ENCODE measurements at places on chromosomes 3 and 15.

DNA sequence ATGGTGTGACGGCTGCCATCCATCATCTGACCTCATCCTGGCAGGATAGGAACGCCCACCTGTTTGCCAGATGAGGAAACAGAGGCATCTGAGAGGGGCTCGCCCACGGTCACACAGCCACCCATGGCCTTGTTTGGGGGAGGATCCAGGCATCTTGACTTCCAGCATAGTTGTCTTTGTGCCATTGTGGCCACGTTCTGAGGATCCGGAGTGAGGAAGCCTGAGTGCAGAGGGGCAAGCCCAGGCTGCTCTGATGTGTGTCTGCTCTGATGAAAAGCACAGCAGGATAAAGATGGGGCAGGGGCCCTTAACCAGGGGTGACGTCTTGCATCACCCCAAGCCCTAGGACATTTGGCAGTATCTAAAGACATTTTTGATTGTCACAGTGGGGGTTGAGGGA is 58.7 kb downstream of the FGD5 start:
- no peak for DNase-seq

- no peak for DNase-seq
These were observed 30.4 kb downstream of the SLC51A start for GRCh38 chr3:196246612-196247308.

GRCh38 chr3:122025296-122025695 is 3.2 kb upstream of the ILDR1 start:
- DNase-seq = no peak

GRCh38 chr3:133479895-133480669 is 80.2 kb downstream of the BFSP2 start:
- DNase-seq = no peak

DNA sequence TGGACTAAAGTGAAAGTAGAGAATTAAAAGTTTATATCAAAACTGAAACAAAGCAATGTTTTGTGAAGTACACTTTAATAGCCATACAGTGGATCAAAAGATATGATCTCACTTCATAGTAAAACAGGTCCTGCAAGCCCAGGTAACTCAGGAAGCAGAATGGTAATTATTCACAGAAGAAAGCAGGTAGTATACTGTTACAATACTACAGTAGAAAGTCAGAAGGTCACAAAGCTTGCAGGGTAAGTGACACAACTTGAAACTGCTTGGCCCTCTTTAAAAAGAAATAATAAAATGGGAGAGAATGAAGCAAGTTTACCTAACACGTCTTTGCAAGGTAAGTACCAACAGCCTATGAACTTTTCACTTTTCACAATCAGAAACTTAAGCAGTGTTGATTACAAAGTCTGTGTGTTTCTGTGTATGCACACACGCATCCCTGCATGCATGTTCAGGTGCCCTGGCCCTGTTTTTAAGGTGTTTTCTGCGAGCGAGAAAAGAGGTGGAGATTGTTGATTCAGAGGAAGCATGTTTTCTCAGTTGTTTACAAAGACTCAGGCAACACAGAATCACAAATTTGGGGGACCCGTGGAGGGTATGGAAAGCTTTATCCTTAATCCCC is at the start of gene NAALADL2:
NAALADL2 (plus strand) TSS at position 221 of the 622 bp plus-strand sequence.
- DNase-seq = no peak

- no peak for DNase-seq
These were observed 264.7 kb upstream of the NECTIN3 start for GRCh38 chr3:110806924-110807323.

- no peak for DNase-seq
These were observed 1033.3 kb downstream of the IGSF11 start for GRCh38 chr3:118001380-118001779.

DNA sequence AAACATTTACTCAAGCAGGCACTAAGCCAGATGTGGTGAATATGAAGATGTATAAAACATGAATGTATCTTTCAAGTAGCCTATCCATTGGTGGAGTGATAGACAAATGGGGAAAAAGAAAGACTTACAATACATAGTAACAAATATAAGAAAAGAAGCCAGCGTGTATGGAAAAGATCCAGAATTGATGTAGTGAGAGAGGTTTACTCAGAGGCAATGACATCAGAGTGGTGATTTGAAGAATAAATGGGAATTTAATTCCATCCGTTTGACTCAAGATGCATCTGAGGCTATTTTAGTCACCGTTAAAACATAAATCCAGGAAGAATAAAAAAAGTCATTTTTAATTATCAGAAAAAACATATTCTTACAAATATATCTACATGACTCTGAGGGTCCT is 162.6 kb downstream of the IL1RAP start:
- DNase-seq = no peak

GRCh38 chr3:42515391-42515916 is 13.0 kb downstream of the VIPR1 start:
- DNase-seq = no peak

DNA sequence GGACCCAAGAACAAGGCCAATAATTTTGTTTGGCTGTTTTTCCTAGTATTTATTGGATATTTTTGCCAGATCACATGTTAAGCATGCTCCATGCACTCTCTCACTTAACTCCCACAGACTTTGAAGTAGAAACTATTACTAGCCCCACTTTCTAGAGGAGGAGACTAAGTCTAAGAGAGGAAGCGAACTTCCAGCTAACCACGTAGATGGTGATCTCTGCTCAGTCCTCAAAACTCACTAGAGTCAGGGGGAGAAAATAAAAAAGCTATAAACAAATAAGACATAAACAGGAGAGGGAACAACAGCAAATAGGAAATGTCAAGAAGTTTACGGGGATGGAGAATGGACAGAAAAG is 481.0 kb upstream of the PROK2 start:
- DNase-seq = no peak

DNA sequence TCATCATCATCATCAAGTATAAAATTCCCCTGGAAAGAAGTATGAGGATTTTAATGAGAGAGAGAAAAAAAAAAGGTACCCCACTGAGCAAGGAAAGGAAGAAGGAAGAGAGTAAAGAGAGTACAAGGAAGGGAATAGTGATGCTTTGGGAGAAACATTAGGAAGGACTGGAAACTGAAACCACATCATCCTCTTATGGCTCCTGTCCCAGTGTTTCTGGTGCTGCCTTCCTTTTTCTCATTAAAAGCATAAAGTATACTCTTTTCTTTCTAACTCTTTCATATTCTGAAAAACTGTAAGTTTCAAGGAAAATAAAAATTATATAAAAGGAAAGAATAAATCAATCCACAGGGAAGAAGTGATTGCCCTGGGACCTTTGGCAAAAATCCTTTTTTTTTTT is 616.4 kb upstream of the CBLB start:
- DNase-seq = no peak

DNA sequence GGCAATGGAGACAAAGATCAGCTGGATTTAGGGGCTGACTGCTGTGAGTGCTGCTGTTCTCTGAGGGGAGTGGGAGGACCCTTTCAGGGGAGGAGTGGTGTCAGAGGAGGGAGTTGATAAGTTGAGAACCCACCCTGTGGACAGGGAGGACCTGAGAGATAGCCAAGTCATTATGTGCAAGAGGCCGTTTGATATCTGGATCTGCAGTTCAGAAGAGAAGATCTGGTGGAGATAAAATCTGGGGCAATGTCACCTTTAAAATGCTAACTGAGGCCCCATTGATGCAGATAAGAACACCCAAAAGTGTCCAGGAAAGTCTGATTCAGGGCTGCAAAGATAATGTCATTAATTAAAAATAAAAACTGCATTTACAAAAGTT is 256.1 kb upstream of the HES1 start:
- no peak for DNase-seq

DNA sequence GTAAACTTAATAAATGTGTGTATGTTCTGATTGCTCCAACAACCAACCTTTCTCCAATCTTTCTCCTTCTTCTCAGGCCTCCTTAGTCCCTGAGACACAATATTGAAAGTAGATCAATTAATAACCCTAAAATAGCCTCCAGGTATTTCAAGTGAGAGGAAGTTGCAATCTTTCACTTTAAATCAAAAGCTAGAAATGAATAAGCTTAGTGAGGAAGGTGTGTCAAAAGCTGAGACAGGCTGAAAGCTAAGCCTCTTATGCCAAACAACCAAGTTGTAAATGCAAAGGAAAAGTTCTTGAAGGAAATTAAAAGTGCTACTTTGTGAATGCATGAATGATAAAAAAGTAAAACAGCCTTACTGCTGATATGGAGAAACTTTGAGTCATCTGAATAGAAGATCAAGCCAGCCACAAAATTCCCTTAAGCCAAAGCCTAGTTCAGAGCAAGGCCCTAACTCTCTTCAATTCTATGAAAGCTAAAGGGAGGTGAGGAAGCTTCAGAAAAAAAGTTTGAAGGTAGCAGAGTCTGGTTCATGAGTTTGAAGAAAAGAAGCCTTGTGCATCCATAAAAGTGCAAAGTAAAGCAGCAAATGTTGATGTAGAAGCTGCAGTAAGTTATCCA is 38.6 kb downstream of the CCDC80 start:
- DNase-seq = no peak

GRCh38 chr3:58013099-58013498 is 4.9 kb downstream of the FLNB start:
- no peak for DNase-seq

- no peak for DNase-seq
These were observed 290.3 kb upstream of the TLE3 start for GRCh38 chr15:70387993-70388392.

DNA sequence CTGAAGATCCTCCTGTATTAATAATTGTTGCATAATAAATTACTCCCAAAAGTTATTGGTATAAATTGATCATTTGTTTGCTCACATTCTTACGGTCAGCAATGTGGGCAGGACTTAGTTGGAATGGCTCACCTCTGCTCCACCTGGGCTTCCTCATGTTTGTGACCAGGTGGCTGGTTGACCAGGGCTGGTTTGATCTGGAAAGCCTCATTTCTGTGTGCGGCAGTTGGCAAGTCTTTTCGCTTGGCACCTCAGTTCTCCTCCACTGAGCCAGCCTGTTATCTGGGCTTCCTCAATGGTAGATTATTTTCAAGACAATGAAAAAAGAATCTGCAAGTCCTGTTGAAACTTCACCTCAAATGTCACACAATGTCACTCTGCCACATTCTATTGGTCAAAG is 301.1 kb downstream of the TBL1XR1 start:
- DNase-seq = no peak

GRCh38 chr3:78912259-78912658 is 855.5 kb downstream of the ROBO1 start:
- DNase-seq = no peak

GRCh38 chr3:42061025-42061712 is 30.0 kb upstream of the TRAK1 start:
- DNase-seq = no peak

DNA sequence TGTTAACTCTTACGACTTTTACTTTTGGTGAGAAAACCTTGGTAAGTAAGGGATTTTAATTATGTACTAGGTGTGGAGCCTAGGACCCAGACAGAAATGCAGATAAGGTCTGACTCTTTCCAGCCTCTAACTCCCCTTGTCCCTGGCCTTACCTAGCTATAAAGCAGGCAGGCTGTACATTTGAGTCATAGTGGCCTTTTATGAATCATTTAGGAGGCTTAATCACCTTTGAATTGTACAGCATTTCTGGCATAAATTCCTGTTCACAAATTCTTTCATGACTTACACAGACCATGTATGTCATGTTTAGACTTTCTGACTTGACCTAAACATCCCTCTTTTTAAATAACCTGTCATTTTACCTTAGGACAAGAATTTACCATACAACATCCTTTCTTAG is 47.4 kb downstream of the CHCHD4 start:
- no peak for DNase-seq

DNA sequence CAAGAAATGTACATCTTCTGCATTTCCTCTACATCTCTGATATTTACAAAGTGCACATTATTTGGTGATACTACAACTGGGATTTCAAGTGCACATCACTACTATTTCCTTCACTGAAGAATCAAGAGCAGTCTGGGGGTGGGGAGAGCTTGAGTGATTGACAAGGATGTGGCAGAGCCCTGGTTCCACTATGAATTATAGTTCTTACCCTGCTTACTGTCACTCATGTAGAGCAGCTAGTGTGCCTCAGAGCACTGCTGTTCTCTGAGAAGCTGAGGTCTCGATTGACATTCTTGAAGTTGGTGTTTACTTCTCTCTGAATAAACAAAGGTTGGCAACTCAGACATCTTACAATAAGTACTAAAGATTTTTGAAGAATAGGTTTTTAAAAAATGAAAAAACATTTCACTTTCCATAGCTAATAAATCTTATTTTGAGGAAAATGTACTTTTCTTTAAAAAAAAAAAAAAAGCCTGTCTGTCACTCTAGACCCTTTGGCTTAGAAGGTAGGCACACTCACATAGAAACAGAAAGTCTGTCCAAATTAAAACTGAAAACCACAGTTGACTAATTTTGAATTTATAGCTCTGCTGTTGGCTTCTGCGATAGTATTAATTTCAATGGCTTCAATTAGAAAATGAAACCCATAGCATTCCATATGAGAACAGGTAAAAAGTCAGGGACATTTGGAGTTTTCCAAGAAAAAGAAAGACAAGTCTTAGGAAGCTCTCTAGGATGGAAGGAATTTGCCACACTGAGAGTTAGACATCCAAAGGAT is 5.6 kb downstream of the GREM1 start:
- no peak for DNase-seq

GRCh38 chr3:183488343-183488742 is 59.9 kb upstream of the MCF2L2 start:
- DNase-seq = no peak

DNA sequence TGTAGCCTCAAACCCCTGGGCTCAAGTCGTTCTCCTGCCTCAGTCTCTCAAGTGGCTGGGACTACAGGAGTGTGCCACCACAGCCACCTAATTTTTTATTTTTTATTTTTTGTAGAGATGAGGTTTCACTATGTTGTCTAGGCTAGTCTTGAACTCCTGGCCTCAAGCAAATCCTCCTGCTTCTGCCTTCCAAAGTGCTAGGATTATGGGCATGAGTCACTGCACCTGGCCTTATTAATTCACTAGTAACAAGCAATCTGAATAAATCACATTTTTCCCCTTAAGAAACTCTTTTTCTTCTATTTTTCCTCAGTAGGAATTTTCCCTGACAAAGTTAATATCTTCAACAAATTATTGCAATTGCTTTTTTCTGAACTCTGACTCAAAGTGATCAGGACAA is 336.9 kb downstream of the NLGN1 start:
- DNase-seq = no peak

GRCh38 chr3:168165390-168166269 is 69.9 kb upstream of the GOLIM4 start:
- no peak for DNase-seq

- DNase-seq = no peak
These were observed 42.1 kb upstream of the RAF1 start for GRCh38 chr3:12705981-12706380.

GRCh38 chr3:69144631-69145245 is 22.3 kb upstream of the LMOD3 start:
- no peak for DNase-seq

DNA sequence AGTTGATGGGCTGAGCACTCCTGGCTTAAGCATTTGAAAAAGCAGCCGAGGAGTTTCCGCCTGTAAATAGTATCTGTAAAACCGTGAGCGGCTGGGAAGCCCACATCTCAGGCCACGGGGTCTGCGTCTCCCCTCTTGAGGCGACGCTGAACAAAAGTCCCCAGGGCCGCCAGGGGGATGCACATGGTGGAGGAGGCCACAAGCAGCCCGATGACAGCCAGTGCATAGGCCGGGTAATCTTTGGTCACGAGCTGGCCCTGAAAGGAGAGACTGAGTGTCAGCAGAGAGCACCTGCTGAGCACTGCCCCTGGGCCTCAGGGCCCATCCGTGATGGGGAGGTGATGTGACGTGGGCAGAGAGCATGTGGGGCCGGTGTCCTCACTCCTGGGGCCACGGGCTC is 37.5 kb downstream of the SLC6A20 start:
- DNase-seq = no peak

GRCh38 chr3:117480525-117480924 is 770.9 kb downstream of the TUSC7 start:
- DNase-seq = no peak

- DNase-seq = no peak
These were observed 56.9 kb downstream of the LRCH3 start for GRCh38 chr3:197847866-197848401.

GRCh38 chr15:100100926-100101325 is 240.8 kb downstream of the ADAMTS17 start:
- DNase-seq = no peak
